T-helper 2 cell (primary cell): ENCODE measurements at places on chromosomes 1 and 21.

GRCh38 chr21:27772816-27773215 is 805.9 kb upstream of the ADAMTS5 start:
- no peak for DNase-seq

DNA sequence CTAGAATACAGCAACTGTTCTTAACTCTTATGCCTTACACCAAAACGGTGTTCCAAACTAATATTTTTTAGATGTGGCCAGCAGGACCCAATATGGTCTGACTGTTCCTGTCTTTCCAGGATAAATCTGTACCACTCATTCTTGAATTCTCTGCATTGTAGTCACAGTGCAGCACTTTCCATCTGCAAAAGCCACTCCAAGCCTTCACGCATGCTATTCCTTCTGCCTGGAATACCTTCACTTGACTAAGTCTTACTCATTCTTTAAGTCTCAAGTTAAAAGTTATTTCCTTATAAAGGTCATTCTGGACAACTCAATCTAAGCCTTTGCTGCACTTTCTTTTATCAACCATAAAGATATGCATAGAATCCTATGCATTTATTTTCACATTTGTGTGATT is 1194.5 kb downstream of the PLA2G4A start:
- DNase-seq, result no peak

- DNase-seq, result no peak
These were observed 96.3 kb downstream of the BCAR3 start for GRCh38 chr1:93585059-93585966.

DNA sequence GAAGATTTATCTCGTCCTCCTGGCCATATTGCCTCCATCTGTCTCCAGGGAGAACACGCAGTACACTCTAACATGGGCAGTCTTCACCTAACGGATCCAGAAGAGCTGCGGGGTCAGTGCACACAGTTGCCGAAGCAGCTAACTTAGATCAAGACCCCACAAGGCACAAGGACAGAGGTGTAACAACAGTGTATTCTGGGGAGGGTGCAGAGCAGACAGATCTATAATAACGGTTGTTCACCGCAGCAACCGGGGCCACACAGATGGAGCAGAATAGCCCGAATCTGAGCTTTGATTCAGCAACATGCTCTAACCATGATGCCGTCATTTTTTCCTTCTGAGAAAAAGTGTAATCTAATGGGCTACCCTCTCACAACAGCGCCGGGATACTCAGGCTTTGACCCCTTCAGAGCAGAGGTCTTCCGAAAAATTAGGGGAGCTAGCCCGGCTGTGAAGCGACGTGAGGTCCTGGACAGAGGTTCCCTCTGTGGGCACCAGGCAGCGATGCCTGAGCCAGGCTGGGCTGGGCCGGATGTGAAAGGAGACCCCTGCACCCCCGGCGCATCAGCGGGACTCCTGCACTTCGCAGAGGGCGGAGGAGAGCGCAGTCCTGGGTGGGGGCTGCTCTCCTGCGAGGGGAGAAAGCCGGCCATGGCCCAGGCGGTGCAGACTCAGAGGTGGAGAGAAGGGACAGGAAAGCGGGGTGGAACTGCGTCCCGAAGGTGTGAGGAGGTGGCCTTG is 57.5 kb downstream of the BCL9 start:
- no peak for DNase-seq

DNA sequence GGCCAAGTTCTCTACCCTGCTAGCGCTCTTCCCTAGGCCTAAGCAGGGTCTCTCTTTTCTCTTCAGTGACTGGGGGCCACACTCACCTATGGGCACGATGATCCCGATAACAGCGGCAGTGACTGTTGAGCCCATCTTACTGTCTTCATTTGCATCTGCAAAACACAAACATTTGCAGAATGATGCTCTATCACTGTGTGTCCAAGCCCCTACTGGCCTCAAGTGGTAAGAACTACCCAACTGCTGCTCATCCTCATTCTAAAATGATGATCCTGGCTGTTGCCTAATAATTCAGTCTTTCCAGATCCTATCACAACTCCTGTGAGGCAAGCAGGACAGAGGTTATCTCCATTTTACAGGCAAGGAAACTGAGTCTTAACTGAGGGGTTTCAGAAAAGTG is 16.7 kb upstream of the MAGOH start:
- DNase-seq, result no peak

DNA sequence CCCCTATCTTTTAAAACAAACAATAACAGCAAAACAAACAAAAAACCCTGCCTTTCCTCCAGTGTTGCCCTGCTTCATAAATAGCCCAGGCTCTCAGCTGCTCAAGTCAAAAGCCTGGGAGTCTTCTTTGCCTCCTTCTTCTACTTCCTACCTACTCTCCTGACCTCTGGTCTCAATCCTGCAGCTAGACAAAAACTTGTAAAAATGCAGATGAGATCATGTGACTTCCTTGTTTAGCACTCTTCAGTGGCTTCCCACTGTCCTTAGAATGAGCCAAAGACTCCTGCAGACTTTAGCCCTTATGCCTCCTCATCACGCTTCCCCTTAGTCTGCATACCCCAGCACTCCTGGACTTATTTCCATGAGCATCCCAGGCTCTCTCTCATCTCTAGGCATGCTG is 55.0 kb upstream of the ZNF644 start:
- DNase-seq, result no peak

DNA sequence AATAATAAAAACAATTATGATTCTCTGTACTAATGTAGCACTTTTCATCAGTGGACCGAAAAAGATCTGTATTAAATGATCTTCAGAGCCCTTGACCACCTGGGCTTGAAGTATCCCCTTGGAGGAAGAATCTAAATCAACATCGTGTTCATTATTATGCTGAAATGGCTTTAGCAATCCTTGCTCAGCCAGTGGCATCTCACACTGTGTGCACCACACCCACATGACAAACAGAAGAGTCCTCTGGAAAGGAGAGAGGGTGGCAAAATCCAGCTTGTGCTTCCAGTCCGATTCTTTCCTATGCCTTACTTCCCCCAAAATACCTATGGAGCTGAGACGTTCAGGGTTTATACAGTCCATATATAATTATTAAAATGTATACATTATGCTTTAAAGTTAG is 318.5 kb upstream of the RUNX1 start:
- DNase-seq, result no peak

DNA sequence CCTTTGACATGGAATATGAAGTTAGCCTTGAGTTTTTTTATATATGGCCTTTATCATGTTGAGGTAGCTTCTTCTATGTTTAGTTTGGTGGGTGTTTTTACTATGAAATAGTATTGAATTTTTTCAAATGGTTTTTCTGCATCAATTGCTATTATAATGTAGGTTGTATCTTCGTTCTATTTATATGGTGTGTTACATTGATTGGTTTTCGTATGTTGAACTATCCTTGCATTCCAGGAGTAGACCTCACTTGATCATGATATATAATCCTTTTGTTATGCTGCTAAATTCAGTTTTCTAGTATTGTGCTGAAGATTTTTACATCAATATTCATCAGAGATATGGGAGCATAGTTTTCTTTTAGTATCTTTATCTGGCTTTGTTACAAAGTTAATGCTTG is 55.8 kb downstream of the C1orf198 start:
- no peak for DNase-seq

GRCh38 chr1:212962509-212962908 is 12.2 kb downstream of the VASH2 start:
- no peak for DNase-seq

- DNase-seq, result no peak
These were observed 38.9 kb downstream of the MCOLN2 start for GRCh38 chr1:84957966-84958365.

GRCh38 chr1:24939675-24940193 is 9.7 kb upstream of the RUNX3 start:
- no peak for DNase-seq

DNA sequence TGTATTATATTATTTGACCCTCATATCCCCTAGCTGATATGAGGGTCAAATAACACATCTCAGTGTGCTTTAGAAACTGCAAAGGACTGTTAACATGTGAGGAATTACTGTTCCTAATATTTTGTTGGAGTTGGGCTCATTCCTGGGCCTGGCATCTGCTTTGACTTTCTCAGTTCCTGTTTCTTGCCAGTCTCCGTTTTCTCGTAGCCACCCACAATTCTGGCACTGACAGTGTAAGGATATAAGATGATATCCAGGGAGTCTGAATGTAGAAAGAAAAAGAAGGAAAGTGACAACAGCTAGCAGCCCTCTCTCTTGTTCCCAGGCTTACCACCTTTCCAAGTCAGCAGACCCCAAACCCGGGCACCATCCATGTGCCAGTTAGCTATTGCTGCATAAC is 54.4 kb upstream of the SCMH1 start:
- DNase-seq, result no peak

DNA sequence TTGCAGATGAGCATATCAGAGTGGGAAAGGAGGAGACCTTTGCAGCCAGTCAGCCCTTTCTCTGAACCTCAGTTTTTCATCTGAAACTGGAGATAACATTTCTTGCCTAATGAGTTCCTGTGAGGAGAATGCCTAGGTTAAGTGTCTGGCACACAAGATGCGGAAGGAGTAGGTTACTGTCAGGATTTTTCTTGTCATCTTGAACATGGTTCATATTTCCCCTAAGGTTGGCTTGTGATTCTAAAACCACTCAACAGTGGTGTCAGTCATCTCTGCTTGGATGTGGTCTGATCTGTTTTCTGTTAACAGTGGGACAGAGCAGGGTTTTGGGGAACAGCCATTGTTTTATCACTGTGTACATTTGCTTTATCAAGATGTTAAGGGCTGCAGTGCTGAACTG is 70.6 kb downstream of the TGFB2 start:
- no peak for DNase-seq

DNA sequence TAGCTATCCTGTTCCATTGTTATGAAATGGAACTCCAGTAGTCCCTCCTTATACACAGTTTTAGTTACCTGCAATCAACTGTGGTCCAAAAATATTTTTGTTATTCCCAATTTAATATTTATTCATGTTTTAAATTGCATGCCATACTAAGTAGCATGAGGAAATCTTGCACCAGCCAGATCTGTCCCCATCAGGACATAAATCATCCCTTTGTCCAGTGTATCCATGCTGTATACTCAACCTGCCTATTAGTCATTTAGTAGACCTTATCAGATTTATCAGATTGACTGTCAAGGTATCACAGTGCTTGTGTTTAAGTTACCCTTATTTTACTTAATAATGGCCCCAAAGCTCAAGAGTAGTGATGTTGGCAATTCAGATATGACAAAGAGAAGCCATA is 207.9 kb upstream of the DMRTA2 start:
- DNase-seq, result no peak

DNA sequence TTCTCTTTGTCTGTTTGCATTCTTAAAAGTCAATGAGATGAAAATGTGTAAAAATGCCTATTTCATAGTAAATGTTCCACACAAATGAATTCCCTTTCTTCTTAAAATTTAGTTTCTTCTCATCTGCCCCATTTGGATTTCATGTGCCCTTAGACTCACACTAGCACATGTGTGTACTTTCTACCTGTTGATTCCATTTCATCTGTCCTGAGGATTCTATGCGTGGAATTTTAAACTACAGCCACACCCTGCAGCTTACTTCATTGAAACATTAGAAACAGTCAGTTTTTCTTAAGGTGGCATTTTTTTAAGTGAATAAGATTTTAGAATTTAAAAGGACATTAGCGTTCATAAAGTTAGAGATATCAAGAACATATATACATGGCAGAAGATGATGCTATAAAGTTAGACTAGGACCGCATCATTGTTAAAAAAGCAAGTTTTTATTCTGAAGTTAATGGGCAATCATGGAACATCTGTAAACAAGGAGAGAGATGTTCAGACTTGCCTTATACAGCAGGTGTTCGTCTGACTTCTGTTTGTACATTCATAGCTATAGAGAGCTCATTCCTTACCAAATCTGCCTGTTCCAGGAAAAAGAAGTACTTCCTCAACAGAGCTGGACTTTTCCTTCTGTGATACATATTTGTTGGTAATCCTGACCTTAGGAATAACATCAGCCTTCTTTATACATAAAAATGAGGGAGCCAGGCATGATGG is 3.9 kb upstream of the TUT4 start:
- no peak for DNase-seq
